ENCODE measurements at places on chromosomes 7 and 10.

GRCh38 chr10:31697271-31698180 is 231.1 kb downstream of the ARHGAP12 start:
- DNase-seq: no peak

GRCh38 chr7:94351703-94352102 is 43.0 kb upstream of the COL1A2 start:
- DNase-seq: no peak

DNA sequence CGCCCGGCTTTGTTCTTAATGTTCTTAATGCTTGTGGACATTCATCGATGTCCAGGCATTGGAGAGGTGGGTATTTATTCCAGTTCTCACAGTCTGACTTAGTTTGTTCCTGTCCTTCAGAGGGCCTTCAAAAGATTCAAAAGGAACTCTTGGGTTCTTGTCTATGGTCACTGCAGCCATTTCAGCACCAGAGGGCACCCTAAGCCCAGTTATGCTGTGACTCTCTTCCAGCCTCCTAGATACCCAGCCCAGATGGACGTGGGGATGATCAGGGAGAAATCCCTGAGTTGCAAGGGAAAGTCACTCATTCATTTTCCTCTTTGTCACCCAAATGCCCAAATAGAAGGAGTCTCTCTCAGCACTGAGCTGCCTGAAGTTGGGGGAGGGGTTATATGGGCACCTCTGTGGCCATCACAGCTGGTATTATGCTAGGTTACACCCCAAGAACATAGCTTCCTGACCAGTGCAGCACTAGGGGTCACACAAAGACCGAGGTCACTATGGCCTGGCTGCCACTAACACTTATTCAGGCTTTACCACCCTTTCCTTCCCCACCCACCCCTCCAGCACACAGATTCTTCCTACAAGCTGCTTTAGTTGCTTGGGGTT is 26.5 kb upstream of the CCDC126 start:
- peak; percentile 65 for DNase-seq

- DNase-seq: no peak
Observed at GRCh38 chr7:119010635-119011034, 786.1 kb downstream of the ANKRD7 start.

DNA sequence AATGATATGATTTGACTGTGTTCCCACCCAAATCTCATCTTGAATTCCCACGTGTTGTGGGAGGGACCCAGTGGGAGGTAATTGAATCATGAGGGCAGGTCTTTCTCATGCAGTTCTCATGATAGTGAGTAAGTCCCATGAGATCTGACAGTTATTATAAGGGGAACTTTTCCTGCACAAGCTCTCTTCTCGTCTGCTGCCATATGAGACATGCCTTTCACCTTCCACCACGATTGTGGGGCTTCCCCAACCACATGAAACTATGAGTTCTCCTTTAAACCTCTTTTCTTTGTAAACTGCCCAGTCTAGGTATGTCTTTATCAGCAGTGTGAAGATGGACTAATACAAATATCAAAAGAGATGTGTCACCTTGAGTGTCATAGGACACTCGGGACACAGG is 502.7 kb upstream of the PODXL start:
- no peak for DNase-seq

- no peak for DNase-seq
Observed at GRCh38 chr7:79217468-79217867, 236.0 kb downstream of the MAGI2 start.

GRCh38 chr10:22086730-22087401 is 83.3 kb upstream of the DNAJC1 start:
- no peak for DNase-seq

GRCh38 chr7:158270106-158270775 is 317.4 kb downstream of the PTPRN2 start:
- no peak for DNase-seq

DNA sequence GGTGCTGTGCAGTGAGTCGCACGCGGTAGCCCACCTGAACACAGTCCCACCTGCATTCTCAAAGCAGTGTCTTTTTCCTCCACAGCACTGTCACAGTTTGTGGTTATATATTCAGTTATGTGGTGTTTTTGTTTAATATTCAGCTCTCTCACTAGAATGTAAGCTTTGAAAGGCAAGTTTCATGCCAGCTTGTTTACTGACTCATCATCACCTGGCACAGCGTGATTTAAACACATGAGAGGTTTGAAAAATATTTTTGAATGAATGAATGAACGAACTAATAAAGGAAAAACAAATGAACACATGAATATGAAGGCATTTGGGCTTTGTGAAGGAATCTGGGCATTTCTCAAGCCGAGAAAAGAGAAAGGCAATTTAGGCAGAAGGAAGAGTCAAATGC is 51.9 kb upstream of the TM9SF3 start:
- no peak for DNase-seq

GRCh38 chr10:9294865-9295264 is 1240.4 kb downstream of the GATA3 start:
- no peak for DNase-seq

DNA sequence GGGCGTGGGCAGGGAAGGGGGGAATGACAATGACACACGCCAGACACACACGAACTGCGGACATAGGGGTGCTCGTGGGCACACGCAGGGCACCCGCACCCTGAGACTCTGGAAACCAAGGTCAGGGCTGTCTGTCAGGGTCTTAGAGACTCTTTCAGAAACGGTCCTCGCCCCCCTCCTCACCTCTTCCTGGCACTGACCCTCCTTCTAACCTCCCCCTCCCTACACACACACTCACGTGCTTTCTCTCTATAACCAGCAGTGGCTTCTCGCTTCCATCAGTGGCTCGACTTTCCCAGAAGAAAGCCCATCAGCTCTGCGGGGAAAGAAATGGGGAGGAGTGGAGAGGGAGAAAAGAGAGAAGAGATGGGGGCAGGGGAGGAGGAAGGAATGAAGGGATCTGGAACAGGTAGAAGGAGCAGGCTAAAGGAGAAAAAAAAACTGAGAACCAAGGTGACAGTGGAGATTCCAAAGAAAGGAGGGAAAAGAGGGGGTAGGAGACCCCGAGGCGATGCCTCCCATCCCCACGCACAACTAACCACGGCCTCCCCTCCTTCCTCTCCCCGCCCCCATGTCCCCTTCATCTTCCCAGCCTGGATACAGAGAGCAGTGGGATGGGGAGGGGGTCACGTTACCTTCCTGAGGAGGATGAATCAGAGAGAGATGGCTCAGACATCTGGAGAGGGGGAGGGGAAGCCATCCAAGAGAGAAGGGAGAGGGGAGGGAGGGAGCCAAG is 1.7 kb upstream of the VGF start:
- no peak for DNase-seq

DNA sequence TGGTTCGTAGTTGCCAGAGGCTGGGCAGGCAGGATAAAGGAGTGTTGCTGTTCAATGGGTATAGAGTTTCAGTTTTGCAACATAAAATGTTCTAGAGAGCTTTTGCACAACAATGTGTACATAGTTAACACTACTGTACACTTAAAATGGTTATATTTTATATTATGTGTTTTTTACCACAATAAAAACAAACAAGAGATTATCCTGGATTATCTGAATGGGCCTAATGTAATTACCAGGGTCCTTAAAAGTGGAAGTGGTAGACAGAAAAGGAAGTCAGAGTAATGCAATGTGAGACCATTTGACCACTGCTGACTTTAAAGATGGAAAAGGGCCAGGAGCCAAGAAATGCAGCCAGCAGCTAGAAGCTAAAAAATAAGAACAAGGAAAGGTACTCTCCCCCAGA is 159.7 kb downstream of the SGMS1 start:
- no peak for DNase-seq

DNA sequence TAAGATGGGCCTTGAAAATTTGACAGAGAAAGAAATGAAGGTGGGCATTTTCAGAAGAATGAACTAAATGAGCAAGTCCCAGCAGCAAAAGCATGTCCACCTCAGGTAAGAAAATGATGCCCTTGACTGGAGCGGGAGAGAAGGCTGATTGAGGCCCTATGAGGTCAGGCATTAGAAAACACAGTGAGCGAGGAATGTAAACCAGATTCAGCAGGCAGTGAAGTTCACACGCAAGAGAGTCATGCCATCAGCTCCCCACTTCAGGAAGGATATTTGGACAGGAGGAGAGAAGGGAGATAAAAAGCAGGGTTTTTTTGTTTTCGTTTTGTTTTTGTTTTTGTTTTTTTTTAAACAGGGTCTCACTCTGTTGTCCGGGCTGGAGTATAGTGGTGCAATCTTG is 166.4 kb downstream of the PPP1R17 start:
- no peak for DNase-seq

- DNase-seq: no peak
Observed at GRCh38 chr10:113732160-113732881, 19.2 kb upstream of the PLEKHS1 start.

DNA sequence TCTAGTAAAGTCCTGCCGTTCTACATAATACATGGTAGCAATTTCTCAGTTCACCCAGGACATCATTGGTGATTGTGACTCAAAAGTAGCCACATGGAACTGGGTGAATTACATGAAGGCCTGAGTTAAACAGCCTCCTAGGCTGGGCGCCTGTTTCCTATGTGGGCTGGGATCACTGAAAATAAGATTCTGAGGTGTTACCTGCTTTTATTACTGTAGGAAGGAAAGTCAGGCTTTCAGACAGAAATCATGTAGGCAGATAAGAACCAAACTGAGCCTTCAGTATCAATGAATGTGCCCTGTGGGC is 160.4 kb downstream of the CAMK1D start:
- no peak for DNase-seq

- peak; percentile 12 for DNase-seq
Observed at GRCh38 chr10:31320550-31321211, 1.7 kb downstream of the ZEB1 start.

DNA sequence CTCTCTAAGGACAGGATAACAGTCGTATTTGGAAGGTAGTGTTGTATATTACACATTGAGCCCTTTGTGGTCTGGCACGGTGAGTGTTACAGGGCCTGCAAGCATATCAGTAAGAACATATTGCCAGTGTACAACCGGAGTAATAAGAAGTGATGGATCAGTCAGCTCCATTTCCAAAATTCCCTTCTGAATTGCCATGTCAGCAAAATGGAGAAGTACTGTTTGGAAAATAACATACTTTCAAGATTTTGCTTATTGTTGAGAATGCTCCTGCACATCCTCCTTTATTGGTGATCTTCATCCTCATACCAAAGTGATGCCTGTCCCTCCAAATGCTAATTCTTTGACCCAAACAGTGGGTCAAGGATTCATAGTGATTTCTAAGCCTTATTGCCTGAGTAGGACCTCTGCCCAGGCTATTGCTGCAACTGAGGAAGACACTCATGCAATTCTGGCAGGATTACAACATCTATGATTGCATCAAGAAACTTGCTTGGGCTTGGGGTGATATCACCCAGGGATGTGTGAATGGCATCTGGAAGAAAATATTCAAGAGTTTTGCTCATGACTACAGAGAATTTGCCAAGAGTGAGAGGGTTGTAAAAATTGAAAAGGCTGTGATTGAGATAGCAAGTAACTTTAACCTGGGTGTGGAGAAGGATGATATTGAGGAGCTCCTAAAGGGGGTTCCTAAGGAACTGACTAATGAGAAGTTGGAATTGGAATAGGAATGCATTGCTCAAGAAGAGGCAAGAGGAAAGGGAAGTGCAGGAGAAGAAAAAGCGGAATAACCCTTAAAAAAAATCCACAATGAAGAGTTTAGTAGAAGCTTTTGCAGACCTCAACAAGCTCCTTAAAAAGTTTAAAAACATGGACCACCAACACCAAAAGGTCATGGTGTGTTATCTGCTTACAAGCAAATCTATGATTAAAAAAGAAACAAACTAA is 452.2 kb upstream of the SORCS1 start:
- no peak for DNase-seq
